Hippocampal formation (tissue), 2 donors: ENCODE measurements at places on chromosomes 7 and 10.

- DNase-seq, result no peak
Observed at GRCh38 chr10:12741360-12741804, 260.1 kb downstream of the CCDC3 start.

DNA sequence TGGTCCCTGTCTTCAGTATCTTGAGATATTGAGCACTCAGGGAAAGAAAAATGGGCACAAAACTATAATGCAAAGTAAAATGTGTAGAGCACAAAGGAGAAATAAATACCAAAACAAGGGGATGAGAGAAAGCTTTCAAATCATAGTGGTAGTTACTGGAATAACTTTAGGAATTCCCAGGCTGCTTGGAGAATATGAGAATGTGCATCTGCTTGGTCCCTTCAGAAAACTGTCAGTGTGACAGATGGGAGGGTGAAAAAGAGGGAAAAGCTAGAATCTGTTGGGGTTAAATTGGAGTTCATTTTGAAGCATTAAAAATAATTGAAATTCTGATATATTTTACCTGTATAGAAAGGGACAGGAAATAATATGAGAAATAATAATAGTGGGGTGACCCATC, 15.3 kb downstream of the ST7 start:
- DNase-seq, result no peak

DNA sequence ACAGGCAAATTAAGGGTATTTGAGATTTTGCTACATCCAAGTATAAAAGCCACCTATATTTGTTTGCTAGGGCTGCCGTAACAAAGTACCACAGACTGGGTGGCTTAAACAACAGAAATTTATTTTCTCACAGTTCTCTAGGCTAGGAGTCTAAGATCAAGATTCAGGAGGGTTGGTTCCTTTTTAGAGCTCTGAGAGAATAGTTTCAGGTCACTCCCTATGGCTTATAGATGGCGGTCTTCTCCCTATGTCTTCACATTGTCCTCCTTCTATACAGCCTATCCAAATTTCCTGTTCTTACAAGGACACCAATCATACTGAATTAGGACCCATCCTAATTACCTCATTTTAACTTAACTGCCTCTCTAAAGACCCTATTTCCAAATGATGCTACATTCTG, 11.2 kb downstream of the HYCC1 start:
- no peak for DNase-seq

DNA sequence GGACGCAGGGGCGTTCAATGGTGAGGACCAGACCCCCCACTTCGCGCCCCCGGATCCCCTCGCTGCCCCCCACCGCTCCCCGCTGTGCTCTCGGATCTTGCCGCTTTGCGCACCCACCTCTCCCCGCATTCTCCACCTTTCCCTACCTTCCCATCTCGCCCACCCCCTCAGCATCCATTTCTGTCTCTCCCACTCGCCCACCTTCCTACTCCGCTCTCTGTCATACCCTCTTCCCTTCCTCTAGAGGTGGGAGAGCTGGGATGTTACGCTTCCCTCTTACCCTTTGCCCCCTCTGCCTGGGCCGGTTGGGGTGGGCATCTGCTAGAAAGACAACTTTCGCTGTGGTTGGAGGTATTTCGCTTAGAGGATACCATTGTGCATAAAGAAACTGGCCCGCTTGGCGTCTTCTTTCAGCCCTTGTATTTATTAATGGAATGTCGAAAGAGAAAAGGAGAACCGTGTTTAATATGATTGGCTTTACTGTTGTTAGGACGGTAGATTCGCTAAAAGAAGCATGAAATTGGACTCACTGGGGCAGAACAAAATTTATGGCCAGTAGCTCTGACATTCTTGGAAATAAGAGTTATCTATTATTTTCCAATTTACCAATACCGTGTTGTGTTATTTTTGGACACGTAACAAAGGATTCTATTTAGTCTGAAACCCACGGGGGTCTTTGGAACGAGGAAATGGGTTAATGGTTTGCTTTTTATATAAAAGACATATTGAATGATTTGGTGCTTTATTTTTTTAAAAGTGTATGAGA, 873 bp downstream of the PRKAR2B start:
- DNase-seq, result no peak

DNA sequence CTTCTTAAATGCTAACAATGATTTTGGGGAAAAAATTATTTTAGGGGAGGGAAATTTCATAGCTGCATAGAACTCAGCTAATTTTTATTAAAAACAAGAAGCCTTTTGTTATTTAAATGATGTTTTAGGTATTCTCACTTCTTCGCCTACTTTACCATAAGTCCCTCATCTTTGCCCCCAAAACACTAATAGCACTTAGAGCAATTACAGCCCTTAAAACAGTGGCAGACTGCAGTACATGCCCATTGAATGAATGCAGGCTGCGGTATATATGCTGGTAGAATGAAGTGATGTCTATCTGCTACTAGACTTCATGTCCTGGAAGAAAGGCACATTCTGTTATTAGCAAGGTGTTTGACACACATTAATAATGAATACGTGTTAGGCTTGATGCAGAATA, 2.9 kb upstream of the SPAG6 start:
- DNase-seq, result no peak

GRCh38 chr7:71535616-71536015, 403.7 kb downstream of the GALNT17 start:
- no peak for DNase-seq

DNA sequence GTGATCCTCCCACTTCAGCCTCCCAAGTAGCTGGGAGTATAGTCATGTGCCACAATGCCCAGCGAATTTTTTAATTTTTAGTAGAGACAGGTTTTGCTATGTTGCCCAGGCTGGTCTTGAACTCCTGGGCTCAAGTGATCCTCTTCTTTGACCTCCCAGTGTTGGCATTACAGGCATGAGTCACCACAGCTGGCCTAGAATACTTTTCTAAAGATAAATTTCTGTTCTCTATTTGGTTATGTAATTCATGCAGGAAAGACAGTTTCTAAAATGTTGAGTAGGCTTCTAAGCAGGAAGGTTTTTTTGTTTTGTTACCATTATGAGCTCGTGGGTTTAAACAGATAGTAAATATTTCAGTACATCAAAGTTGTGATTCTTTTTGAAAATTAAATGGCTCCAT, 5.0 kb downstream of the RBAK start:
- DNase-seq, result no peak

DNA sequence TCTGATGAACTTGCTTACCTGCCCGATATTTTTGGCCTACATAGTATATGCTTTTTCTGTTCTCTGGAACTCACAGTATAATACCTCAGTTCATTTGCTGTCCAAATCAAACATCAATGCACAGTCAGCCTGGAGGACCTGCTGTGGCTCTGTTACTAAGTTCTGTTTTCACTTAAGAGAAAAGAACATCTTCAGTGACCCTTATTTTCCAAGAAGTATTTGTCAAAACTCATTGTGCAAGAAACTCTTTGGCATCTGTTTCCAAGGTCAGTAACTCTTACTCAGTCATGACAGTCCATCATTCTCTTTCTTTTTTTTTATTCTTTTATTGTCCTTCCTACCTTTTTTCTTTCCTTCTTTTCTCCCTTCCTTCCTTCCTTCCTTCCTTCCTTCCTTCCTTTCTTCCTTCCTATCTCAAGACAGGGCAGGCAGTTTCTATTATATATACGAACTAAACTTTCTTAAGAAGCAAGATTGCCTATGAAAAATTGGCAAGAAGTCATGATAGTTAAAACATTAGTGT, 37.8 kb upstream of the SEM1 start:
- no peak for DNase-seq

DNA sequence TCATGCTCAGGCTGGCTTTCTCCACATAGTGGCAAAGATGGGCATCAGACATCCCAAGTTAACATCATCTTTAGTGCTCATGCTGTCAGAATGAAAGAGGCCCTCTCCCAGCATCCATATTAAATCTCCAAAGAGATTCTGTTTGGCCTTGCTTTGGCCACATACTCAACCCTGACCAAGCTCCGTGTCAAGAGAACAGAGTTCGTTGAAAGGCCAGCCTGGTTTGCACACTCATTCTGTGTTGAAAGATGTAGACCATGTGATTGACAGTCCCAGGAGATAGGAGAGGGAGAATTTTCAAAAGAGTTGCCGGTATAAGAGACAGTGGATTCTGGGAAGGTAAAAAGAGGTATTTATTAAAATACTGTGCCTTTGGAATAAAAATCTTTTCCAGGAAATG, 19.7 kb downstream of the MET start:
- DNase-seq, result no peak

GRCh38 chr10:114749510-114749909, 72.1 kb upstream of the FHIP2A start:
- DNase-seq, result no peak

DNA sequence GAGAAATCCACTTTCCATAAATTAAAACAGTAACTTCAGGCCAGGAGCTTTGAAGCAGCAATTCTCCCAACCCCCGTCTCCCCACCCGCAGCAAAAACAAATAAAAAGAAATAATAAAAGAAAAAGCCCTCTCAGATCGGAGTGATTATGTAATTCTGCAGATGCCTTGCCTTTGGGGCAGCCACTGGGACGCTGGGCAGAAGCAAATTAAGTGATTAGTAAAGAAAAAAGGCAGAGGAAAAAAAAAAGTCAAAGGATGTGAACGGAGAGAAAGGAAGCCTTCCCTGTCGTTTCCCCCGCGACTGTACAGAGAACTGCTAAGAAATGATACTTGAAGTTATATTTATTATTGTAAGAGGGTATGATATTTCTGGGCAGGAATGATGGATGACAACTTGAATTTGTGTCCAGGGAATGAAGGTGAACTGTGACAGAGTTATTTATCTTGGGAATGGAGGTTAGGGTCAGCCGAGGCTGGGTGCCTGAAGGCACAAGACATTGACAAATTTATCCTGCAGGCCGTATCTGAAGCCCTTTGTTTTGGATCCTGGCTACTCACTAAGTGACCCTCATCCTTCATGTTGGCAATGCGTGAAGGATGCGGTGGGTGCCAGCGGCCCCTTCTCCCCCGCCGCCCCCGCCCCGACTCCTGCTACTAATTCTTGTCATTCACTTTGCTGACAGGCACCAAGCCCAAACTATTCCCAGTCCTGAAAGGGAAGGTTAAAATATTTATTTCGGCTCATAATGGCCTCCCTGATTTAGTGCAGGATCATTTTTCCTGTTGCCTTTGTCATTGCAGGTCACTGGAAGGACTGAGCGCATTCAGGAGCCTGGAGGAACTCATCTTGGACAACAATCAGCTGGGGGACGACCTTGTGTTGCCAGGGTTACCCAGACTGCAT, 604.0 kb downstream of the LRMDA start:
- no peak for DNase-seq

DNA sequence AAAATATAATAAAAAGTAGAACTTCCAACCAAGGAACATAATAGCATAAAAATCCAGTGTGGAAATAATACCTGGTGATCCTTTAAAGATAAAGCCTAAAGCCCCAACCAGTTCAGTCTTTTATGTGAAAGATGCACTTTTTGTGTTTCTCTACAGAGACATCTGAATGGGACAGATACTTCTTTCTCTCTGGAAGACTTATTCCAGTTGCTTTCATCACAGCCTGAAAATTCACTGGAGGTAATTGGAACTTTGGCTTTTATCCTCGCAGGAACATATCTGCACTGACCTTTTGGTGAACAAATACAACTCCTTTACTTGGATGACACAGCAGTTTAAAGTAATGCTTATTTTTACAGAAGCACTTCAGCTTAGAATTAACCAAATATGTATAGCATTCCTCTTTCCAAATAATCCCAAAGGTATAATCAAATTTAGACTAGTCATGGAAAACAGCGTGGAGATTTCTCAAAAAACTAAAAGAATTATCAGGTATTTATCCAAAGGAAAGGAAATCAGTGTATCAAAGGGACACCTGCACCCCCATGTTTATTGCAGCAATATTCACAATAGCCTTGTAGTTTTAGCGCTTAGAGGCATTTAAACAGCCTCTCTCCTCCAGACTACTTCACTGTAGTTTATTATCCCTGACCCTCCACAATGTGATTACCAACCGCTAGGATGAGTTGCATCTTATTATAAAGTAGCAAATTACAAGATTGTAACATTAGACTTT, 16.8 kb downstream of the HNRNPA2B1 start:
- DNase-seq, result no peak

DNA sequence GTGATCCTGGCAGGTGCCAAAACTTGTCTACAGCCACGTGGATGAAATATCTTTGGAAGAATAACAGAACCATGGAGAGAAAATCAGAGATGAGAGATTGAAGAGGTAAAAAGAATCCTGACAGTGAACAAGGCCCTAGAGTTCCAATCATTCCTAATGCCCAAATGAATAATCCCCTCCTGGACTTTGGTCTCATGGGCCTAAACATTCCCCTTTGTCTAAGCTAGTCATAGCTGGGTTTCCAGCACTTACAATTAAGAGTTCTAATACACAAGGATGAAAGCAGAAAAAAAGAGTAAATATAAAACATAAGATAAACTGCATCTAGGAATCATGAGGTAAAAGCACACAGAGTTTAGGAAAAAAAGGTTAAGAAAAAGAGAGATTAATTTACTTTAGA, 40.2 kb downstream of the ARHGAP12 start:
- no peak for DNase-seq

- no peak for DNase-seq
Observed at GRCh38 chr10:115762029-115762428, 511.0 kb downstream of the GFRA1 start.
